ENCODE measurements at places on chromosomes 7 and 10.

DNA sequence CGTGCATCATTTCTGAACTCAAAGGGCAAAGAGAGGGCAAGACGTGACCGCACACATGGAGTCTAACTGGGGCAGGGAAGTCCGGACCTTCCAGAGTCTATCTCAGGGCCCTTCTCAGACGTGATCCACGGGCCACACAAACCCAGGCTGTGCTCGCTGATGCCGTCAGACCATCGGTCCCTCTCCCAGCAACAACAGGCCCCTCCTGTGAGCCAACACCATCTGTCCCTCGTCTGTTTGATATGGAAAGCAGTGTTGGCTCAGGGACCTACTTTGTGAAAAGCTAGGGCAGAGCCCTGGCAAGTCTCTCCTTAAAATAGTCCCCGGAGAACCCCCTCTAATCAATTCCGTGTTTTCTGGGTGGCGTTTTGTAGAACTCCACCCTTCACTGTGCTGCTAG is 208.8 kb downstream of the TCERG1L start:
- no peak for DNase-seq

DNA sequence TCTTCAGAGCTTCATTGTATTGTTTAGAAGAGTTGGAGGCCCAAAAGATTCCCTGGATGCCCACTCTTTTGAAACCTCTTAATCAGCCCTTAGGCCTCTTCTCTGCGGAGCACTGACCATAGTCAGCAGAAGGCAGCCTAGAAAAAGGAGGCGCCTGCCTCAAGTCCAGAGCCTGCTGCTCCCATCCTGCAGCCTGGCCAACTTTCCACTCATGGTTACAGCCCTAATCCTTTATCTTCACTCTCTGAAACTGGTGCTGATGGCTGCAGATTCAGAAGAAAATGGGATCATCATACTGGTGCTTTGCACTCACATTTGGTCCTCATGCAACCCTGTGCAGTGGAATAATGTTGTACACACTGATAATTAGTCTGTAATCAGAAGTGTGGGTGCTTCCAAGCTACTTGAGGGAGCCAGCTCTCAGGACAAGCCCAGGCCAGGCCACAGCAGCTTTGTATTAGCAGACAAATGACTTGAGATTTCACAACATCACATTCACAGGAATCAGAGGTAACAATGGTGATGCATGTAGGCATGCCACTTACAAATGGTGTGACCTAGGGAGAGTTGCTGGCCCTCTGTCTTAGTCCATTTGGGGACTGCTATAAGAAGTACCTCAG is 272.9 kb downstream of the GALNT17 start:
- no peak for DNase-seq

GRCh38 chr7:39987641-39988347 is 37.7 kb downstream of the CDK13 start:
- no peak for DNase-seq

GRCh38 chr7:54663603-54664234 is 95.3 kb downstream of the SEC61G start:
- no peak for DNase-seq

DNA sequence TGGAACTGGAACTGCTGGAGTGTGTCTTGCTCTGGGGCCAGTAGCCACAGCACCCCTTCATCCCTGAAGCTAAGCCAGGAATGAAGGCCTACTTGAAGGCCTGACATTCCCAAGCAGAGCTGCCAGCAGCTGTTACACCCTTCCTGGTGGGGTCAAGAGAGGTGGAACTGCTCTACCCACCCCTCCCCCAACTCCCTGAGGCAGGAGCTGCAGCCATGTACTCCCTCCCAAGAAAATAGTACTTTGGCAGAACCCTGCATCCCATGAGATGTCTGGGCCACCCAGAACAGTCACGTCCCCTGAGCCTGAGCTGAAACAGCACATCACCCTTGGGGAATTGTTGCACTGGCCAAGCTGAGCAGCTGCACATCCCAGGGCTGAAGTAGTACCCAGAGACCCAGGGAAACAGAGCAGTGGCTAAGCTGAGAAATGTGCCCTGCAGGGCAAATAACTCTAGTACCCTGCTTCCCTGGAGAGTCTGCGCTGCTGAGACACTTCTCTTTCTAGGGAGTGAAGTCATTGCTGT is 63.4 kb upstream of the PLA2G12B start:
- no peak for DNase-seq

DNA sequence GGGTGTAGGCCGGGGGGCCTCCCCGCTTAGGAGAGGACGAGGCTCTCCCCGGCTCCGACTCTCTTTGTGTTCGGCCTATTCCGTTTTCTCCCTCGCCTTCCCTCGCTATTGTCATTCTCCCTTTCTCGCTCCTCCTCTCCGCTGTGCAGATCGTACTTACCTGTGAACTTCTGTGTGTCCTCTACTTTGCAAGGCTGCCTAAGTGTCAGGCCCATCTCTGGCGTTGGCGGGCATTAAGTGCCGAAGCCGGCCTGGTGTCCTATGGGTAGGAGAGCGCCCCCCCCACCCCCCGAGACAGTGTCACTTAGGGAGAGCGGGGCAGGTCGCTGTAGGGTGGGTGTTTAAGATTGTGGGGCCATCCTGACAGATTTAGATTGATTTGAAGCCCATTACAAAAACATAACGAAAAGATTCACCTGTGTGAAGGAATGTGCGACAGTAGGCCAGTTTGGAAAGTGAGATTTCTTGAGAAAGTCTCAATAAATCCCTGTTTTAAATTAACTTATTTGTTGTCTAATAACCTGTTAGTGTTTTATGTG is 579 bp downstream of the RBM33 start:
- DNase-seq = no peak

- DNase-seq = no peak
Measured at GRCh38 chr10:75987616-75988015, 556.2 kb downstream of the LRMDA start.

DNA sequence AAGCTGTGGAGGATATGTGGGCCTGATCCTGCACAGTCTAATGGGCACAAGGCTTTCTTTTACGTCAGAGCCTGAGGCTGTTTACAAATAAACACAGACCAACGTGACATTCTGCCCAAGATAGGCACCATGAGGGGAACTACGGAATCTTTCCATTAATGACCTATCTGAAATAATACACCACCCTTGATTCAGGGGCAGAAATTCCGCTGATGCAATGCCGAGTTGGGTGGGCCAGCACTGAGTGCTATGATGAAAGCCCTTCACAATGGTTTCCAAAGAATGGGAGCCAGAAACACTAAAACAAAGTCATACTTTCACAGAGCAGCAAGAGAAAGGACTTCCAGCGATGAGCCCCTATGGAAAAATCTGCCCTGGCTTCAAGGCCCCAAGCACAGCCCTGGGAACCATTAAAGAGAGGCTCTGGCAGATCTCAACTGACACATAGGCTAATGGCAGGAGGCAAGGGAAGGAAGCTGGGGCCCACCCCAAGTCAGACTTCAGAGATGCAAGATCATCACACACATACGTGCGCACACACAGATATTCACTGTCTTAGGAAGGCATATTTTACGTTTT is 72.2 kb upstream of the DLX6 start:
- no peak for DNase-seq

GRCh38 chr10:12350167-12350872 is 973 bp downstream of the CAMK1D start:
- DNase-seq = no peak

GRCh38 chr10:60784641-60785040 is 6.4 kb downstream of the CDK1 start:
- no peak for DNase-seq

DNA sequence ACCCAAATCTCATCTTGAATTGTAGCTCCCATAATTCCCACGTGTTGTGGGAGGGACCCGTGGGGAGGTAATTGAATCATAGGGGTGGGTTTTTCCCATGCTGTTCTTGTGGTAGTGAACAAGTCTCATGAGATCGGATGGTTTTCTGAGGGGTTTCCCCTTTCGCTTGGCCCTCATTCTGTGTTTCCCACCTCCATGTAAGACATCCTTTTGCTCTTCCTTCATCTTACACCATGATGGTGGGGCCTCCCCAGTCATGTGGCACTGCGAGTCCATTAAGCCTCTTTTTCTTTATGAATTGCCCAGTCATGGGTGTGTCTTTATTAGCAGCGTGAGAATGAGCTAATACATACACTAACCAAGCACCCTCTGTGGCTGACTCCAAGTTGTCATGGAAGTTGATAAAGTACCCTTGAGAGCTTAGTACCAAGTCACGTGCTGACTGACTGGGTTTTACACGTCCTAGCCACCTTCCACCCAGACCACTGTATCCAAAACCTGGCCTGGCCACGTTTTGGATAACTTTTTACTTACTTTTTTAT is 614.4 kb downstream of the SDK1 start:
- DNase-seq = no peak

DNA sequence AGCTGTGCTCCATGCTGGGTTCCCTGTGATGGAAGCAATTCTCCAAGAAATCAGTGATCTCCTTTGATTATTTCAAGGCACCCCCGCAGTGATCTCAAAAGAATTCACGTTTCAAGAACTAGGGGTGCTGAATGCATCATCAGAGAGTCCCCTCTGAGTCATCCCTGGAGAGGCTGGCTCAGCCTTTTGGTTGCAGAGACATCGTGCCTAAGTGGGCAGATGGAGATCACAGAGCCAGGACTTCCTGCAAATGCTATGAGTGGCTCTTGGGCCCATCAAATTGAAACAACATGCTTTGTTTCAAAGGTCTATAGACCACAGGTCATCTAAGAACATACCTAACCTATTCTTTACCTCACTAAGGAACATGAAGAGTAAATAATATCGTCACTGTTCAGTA is 41.5 kb upstream of the PLEKHA1 start:
- no peak for DNase-seq

- DNase-seq = no peak
Measured at GRCh38 chr10:62043421-62044021, 142.0 kb downstream of the ARID5B start.

DNA sequence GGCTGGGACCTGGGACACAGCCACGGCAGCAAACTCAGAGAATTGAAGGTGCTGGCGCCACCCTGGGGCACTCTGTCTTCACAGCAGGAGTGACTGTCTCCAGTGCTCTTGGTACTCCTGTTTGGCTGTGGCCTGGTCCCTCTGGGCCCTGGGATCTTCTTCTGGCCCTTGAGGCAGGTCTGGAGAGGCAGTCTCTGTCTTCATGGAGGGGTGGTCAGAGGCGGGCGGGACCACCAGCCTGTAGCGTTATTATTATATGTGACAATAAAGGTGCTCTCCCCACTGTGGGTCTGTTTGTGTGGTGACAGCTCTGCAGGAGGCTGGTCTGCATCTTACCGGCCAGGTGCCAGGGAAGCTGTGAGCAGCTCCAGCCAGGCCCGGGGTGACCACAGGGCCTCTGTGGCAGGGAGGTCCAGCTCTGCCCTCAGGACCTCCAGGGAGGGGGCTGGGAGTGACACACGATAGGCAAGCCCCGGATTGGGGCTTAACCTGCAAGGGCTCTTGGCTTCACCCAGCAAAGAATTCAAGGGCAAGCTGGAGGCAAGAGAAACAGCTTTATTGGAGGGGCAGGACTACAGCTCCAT is 70.3 kb downstream of the MYL10 start:
- DNase-seq = no peak

DNA sequence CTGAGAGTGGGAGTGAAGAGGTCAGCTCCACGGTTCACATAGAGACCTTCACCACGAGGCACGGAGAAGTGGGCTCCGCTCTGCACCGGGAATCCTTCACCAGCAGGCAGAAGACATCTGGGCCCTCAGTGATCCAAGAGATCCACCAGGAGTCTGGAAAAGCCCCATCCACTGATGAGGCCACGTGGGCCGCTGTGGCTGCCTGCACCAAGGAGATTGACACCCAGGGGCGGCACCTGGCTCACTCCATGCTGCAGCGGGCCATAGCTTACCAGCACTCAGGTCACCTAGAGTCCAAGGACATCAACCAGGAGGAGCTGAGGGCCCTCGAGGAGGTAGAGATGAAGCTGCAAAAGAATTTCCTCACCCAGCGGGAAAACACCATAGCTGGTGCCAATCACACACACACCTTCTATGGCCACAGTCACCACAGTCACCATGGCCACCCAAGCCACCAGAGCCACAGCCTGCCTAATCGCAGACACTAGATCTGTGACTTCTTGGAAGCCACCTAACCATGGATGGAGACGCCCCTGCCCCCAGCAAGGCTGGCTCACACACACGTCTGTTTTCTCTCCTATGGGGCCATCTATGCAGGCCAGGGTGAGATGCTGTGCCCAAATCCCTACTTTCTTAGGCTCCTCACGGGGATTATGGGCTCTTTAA is 694 bp downstream of the C10orf62 start:
- DNase-seq = no peak

GRCh38 chr10:73865459-73866442 is 8.6 kb downstream of the CAMK2G start:
- DNase-seq = no peak

GRCh38 chr10:75111907-75112679 is 637 bp downstream of the SAMD8 start:
- no peak for DNase-seq

DNA sequence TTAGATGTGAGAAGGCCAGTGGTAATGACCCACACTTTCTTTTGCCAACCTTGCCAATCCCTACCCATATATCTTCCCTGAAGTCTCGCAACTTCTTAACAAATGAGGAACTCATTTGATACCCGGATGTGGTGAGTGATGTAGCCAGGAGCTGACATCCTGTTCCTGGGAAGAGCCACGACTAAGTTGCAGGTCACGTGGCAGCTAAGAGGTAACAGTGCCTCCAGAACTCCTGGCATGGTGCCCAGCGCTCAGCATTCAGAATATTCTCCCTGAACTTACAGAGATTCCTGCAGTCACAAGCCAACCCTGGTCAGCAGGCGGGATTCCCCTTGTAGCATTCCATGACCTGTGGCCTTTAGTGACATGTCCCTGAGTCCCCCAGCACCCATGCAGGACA is 282.5 kb downstream of the GALNT17 start:
- DNase-seq = no peak
